Esophagus squamous epithelium (tissue), 5 donors: ENCODE measurements at places on chromosomes 1 and 21. TPM values are rescaled to one million over a fixed set of nuclear protein-coding genes. Genes with fewer than 3 reads are reported as not detected.
A peak's percentile ranks its signal among the peaks of the same experiment; 100 is the strongest.

PDPN gene
- 18.3 TPM for total RNA-seq

FALEC gene
- not detected for total RNA-seq

DNA sequence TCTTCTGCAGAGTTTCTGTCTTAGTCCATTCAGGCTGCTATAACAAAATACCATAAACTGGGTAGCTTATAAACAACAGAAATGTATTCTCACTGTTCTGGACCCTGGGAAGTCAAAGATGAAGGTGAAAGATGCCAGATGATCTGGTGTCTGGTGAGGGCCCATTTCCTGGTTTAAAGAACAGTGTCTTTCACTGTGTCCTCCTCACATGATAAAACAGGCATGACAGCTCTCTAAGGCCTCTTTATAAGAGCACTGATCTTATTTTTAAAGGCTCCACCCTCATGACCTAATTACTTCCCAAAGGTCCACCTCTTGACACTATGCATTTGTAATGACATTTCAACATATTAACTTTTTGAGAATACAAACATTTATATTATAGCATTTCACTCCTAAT is 250.2 kb upstream of the ZRANB2 start:
- no peaks in the 10 kb centered on the region for H3K36me3 ChIP-seq
- H3K4me1 ChIP-seq = no peaks in the 10 kb centered on the region
- DNase-seq = no peak
- H3K27me3 ChIP-seq = no peaks in the 10 kb centered on the region
- H3K27ac ChIP-seq = no peak overlapping the region

DNA sequence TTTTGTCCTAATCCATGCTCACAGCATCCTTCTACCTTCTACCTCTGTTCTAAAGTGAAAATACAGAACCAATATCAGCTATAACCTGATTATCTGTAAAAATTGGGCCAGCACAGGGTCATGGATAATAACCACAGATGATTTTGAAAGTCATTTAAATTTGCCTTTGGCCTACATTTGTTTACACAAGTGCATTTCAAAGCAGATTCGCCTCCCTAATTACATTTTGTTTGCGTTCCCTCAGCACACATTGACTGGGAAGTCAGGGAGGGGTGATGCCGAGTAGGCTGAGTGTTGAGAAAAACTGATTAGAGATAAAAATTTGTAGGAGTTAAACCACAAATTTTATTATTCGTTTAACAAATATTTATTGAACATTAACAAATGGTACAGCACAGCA is 19.2 kb upstream of the RGS8 start:
- H3K27me3 ChIP-seq = no peaks in the 10 kb centered on the region
- no peaks in the 10 kb centered on the region for H3K36me3 ChIP-seq
- no peak for DNase-seq
- peaks cover 19% of the 10 kb centered on the region for H3K4me1 ChIP-seq
- H3K4me3 ChIP-seq = no peak overlapping the region

CD34 gene
- 1.3 TPM for total RNA-seq

GRCh38 chr1:159430985-159431384 is 1.0 kb upstream of the OR10J4 start:
- DNase-seq = no peak
- H3K36me3 ChIP-seq = no peaks in the 10 kb centered on the region
- H3K4me1 ChIP-seq = no peaks in the 10 kb centered on the region
- H3K27ac ChIP-seq = no peak overlapping the region

GRCh38 chr1:184622136-184622823 is 132.4 kb downstream of the EDEM3 start:
- H3K4me3 ChIP-seq = no peak overlapping the region
- H3K4me1 ChIP-seq = peaks cover 7% of the 10 kb centered on the region
- DNase-seq = no peak
- no peaks in the 10 kb centered on the region for H3K36me3 ChIP-seq
- H3K27ac ChIP-seq = peak overlapping the region; percentile 90

SEMA4A gene
- total RNA-seq = 22.1 TPM

AGMAT gene
- total RNA-seq = 0.27 TPM

DNA sequence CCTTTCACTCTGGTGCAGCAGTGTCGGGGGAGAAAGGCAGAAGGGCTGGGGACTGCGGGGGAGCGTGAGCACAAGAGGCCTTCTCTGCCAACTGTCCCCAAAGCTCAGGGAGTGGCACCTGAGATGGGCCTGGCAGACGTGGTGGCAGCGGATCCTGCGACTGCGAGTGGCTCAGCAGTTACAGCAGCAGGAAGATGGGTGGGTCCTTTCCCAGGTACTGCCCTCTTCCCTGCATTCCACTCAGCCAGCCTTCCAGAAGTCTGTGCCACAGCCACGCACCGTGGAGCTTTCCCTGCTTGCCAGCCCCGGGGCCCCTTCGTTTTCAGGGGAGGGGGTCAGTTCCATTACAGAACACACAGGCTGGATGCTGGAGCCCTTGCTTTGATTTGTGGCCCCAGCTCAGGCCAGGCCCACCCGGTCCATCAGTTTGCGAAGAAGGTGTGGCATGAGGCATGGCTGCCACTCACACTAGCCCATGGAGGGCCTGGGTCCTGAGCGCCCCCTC is 17.2 kb downstream of the MTHFR start:
- no peaks in the 10 kb centered on the region for H3K27me3 ChIP-seq
- peak overlapping the region; percentile 86 for H3K27ac ChIP-seq
- H3K4me1 ChIP-seq = peaks cover 57% of the 10 kb centered on the region
- DNase-seq = no peak
- peaks cover under 1% of the 10 kb centered on the region for H3K36me3 ChIP-seq

DNA sequence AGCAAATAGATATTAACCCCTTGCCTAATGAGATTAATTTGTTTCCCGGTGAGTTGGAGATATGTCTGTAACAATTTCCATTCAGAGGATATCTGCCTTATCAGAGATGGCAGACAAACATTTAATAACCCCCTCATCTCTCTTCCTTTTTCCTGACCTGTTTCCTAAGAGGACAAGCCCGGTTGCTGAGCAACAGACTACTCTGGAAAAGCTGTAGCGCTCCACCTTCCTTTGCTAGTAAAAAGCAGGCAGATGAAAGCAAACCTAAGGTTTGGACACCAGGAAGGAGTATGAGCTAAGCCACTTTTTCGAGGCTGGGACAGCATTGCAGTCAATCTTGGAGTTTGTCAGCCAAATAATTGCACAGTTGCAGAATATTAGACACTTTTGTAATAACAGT is 82.4 kb downstream of the RGS21 start:
- no peaks in the 10 kb centered on the region for H3K27me3 ChIP-seq
- H3K4me1 ChIP-seq = no peaks in the 10 kb centered on the region
- no peak overlapping the region for H3K27ac ChIP-seq
- no peak overlapping the region for H3K4me3 ChIP-seq

DNA sequence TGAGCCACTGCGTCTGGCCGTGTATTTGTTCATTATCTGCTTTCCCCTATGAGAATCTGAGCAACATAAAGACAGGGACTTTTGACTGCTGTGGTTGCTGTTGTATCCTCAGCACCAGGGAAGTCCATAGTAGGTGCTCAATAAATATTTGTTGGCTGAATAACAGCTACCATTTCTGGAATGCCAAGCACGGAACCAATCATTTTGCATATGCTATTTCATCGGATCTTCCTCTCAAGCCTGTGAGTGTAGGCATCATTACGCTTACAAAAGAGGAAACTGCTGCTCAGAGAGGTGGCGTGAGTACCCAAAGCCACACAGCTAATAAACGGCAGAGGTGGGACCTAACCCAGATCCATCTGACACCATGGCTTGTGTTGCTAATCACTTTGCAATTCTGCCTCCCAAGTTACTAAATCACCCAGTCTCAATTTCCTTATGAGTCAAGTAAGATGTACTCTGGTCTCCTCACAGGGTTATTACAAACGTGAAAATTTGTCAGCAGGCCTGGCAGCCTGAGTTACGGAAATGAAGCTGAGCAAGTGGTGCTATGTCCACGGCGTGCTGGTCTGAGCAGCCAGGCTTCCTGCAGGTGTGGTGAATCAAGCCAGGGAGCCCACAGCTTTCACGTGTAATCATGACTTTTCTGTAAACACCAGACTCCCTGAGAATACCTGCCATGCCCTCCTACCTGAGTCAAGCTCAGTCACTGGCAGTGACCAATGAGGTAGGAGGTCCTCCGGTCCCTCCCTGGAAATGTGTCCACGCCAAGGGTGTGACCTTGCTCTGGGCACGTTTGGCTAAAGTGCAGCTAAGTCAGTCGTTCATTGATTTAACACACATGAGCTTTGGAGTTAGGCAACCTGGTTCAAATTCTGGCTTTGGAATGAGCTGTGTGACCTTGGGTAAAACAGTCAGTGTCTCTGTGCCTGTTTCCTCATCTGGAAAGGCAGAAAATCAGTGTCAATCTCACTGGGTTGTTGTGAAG is 4.8 kb upstream of the RHCE start:
- no peak for DNase-seq
- H3K27me3 ChIP-seq = no peaks in the 10 kb centered on the region

- H3K27me3 ChIP-seq = no peaks in the 10 kb centered on the region
- H3K4me3 ChIP-seq = no peak overlapping the region
- no peaks in the 10 kb centered on the region for H3K36me3 ChIP-seq
- no peaks in the 10 kb centered on the region for H3K4me1 ChIP-seq
- no peak overlapping the region for H3K27ac ChIP-seq
Observed at GRCh38 chr1:223233019-223233409, 90.0 kb upstream of the TLR5 start.

TNFRSF4 gene
- total RNA-seq = 0.40 TPM

GRCh38 chr1:205137901-205138300 is 16.1 kb upstream of the RBBP5 start:
- DNase-seq = no peak
- no peaks in the 10 kb centered on the region for H3K27me3 ChIP-seq
- peaks cover 5% of the 10 kb centered on the region for H3K4me1 ChIP-seq
- H3K27ac ChIP-seq = no peak overlapping the region

GRCh38 chr1:230401763-230402294 is 24.3 kb downstream of the PGBD5 start:
- no peak overlapping the region for H3K4me3 ChIP-seq
- DNase-seq = no peak
- no peaks in the 10 kb centered on the region for H3K4me1 ChIP-seq

- peaks cover 8% of the 10 kb centered on the region for H3K4me1 ChIP-seq
- H3K36me3 ChIP-seq = no peaks in the 10 kb centered on the region
- H3K27me3 ChIP-seq = no peaks in the 10 kb centered on the region
- DNase-seq = no peak
Observed at GRCh38 chr1:237146241-237146640, 104.3 kb downstream of the RYR2 start.

FCRL4 gene
- not detected for total RNA-seq

DNA sequence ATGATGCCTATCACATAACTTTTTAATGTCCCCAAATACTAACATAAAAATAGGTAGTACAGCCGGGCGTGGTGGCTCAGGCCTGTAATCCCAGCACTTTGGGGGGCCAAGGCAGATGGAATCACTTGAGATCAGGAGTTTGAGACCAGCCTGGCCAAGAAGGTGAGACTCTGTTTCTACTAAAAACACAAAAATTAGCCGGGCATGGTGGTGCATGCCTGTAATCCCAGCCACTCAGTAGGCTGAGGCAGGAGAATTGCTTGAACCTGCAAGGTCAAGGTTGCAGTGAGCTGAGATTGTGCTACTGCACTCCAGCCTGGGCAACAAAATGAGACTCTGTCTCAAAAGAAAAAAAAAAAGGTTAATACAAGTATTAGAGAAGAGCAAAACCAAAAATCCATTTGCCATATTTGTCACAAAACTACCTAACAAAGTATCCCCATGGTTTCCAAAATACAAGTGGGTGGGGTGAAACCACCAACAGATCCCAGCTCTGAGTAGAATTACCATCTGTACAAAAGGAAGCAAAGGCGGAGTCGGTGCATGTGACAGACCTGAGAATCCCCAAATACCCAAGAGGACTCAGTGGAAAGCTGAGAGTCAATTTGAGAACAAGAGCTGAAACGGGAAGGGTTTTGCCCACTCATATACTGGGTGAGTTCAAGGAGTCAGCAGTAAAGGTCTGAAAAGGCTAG is 113.2 kb downstream of the TOMM20 start:
- peaks cover 9% of the 10 kb centered on the region for H3K4me1 ChIP-seq
- no peaks in the 10 kb centered on the region for H3K27me3 ChIP-seq
- H3K36me3 ChIP-seq = no peaks in the 10 kb centered on the region
- no peak for DNase-seq
- no peak overlapping the region for H3K4me3 ChIP-seq

LCE2D gene
- total RNA-seq = not detected

- H3K27me3 ChIP-seq = no peaks in the 10 kb centered on the region
- no peak for DNase-seq
- H3K4me1 ChIP-seq = no peaks in the 10 kb centered on the region
- H3K27ac ChIP-seq = peak overlapping the region; percentile 30
Observed at GRCh38 chr1:178417858-178418257, 78.9 kb downstream of the CLEC20A start.

GRCh38 chr1:234474375-234474774 is 4.6 kb downstream of the TARBP1 start:
- H3K4me1 ChIP-seq = peaks cover 30% of the 10 kb centered on the region
- no peak overlapping the region for H3K4me3 ChIP-seq
- no peak for DNase-seq
- H3K27ac ChIP-seq = no peak overlapping the region

KCNJ9 gene
- total RNA-seq = not detected

- DNase-seq = no peak
- no peaks in the 10 kb centered on the region for H3K36me3 ChIP-seq
- peaks cover 13% of the 10 kb centered on the region for H3K4me1 ChIP-seq
- peak overlapping the region; percentile 60 for H3K4me3 ChIP-seq
Observed at GRCh38 chr1:168135921-168136708, 615 bp downstream of the GPR161 start.

- H3K4me1 ChIP-seq = no peaks in the 10 kb centered on the region
- no peak for DNase-seq
- no peak overlapping the region for H3K27ac ChIP-seq
- H3K36me3 ChIP-seq = no peaks in the 10 kb centered on the region
Observed at GRCh38 chr1:198520524-198521254, 19.8 kb downstream of the ATP6V1G3 start.

DNA sequence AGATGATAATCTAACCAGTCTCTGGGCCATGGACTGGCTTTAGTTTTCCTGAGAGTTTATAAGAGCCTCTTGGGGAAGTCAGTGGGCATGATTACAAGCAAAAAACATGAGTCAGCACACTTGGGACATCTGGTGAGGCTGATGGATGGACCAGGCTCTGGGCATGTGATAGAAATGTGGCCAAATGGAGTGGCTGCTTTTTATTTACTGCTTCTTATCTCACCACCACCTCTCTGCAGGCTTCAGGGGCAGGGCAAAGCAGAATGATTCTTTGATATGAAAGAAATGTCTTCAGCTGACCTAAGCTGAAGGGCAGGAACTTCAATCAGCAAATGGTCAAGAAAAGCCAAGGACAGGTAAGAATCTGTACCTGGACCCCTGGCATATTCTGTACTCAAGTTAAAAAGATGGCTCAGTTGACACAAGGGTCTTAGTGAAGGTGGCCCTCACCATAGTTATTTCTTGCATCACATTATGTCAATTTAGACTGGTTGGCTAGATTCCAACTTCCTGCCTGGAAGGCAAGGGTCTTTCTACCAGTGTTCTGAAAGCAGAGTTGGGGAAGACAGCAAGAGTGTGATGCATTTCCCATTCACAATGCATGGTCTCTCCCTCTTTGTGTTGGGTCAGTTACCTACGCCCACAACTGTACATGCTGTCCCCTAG is 162.8 kb downstream of the FASLG start:
- DNase-seq = no peak
- no peaks in the 10 kb centered on the region for H3K27me3 ChIP-seq
- peaks cover 18% of the 10 kb centered on the region for H3K4me1 ChIP-seq
- H3K27ac ChIP-seq = no peak overlapping the region
- H3K4me3 ChIP-seq = no peak overlapping the region

GRCh38 chr21:41360072-41360821 is 1.6 kb upstream of the MX2 start:
- peak overlapping the region; percentile 50 for H3K27ac ChIP-seq
- H3K4me1 ChIP-seq = peaks cover 58% of the 10 kb centered on the region
- H3K4me3 ChIP-seq = no peak overlapping the region
- DNase-seq = no peak
- no peaks in the 10 kb centered on the region for H3K27me3 ChIP-seq
